ENCODE measurements at places on chromosomes 11 and 22. TPM values are rescaled to one million over a fixed set of nuclear protein-coding genes. Genes with fewer than 3 reads are reported as not detected.

GRCh38 chr22:46617207-46617985 lies 2.8 kb upstream of the GRAMD4 start:
- no peak for DNase-seq

SCARF2 gene
- total RNA-seq: 21.1 TPM

MMP13 gene
- total RNA-seq: not detected

GRCh38 chr11:72719551-72719950 lies 32.7 kb downstream of the ARAP1 start:
- no peak for DNase-seq

OR52I2 gene
- total RNA-seq: not detected

- DNase-seq: peak; percentile 97
Observed at GRCh38 chr11:64846998-64847666, 2.7 kb upstream of the CDC42BPG start.

MMP11 gene
- total RNA-seq: 5.7 TPM

OR2D2 gene
- not detected for total RNA-seq

- DNase-seq: peak; percentile 88
Observed at GRCh38 chr11:3231851-3232744, at the start of gene MRGPRE. Gene MRGPRE (minus strand): TSS chr11:3232417. CDS start chr11:3228799, 3,618 bp downstream.

GRCh38 chr11:60165951-60166350 lies 16.9 kb downstream of the MS4A6A start:
- DNase-seq: no peak

- no peak for DNase-seq
Observed at GRCh38 chr22:31046539-31047226, 34.4 kb upstream of the SMTN start.

- no peak for DNase-seq
Observed at GRCh38 chr11:1048375-1049070, 12.0 kb upstream of the MUC6 start.

DNA sequence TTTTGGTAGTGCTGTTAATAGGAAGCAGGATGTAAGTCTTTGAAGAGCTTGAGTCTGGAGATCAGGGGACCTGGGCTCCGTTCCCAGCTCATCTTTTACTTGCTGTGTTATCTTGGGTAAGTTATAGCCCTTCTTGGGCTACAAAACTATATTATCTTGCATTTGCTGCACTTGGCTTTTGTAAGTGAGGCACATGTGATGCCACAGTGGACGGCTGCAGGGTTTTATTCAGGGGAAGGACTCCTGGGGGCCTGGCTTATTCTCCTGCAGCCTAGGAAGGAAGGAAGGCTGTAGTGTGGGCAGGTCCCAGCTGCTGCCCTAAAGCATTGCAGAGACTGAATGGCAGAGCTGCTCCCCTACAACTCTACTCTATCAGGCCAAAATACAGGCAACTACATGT lies 6.4 kb downstream of the CD82 start:
- no peak for DNase-seq

MCHR1 gene
- not detected for total RNA-seq

DNA sequence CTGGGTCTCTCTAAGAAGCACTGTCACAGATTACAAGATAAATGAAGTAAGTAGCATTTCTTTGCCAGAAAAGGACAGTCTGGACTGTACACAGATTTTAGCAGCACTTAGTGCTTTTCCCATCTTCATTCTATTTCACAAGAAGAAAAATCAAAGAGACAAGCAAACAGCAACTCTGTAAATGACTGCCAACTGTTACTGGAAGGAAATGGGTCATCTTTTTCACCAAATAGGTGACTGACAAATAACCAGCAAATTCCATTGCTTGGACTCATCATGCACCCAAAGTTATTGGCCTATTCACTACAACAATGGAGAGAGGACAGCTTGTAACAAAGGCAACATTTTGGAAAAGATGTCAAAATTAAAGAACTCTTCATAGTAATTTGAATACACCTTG lies 28.9 kb upstream of the CARD18 start:
- no peak for DNase-seq

CLMP gene
- total RNA-seq: 199 TPM

DNA sequence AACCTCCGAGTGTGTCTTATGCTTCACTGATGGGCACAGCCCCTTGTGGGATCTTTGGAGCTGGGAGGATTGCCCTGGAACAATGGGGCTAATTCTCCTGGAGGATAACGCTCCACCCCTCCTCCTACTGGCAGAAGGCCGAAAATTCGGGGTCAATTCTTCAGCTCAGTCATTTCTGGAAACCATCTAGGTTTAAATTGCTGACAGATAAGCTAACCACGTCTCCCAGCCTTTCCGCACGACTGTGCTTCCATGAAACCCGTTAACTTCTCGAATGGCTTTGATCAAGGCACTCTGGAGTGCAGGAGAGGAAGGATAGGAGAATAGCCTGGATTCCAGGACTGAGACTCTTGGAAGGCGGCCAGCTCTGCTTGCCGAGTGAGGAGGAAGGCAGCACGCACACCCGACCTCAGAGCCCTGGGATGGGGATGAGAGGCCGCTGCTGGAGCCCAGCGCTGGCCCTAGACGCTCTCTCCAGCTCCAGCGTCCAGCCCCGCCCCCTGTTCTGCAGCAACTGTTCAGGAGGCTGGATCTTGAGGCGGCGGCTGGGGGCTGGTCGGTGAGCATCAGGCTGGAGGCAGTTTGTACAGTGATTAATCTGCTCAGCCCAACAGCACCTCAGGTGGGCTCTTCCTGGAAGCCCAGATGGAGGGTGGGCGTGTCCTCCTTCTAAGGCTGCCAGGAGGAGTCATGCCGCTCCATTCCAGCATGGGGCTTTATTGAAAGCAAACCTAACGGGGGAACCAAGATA lies 176.7 kb upstream of the NCAM1 start:
- no peak for DNase-seq

INS gene
- total RNA-seq: 0.74 TPM

DNA sequence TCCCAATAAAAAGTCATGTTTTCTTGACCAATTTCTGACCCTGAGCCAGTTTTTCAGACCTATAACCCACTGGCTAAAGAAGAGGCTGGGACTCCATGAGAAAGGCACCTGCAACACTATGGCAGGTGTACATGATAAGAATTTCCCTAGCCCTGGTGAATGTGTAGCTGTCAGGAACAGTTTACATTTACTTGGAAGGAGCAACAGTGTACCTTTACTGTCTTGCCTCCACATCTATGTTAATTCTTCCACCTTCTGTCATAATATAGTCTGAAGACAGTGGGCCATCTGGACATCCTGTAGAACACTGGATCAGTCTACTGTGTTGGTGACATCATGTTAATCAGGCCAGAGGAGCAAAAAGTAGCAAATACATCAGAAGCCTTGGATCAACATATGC lies 72.1 kb upstream of the CD82 start:
- no peak for DNase-seq

GRCh38 chr11:116471608-116472256 lies 301.1 kb downstream of the BUD13 start:
- no peak for DNase-seq

DNA sequence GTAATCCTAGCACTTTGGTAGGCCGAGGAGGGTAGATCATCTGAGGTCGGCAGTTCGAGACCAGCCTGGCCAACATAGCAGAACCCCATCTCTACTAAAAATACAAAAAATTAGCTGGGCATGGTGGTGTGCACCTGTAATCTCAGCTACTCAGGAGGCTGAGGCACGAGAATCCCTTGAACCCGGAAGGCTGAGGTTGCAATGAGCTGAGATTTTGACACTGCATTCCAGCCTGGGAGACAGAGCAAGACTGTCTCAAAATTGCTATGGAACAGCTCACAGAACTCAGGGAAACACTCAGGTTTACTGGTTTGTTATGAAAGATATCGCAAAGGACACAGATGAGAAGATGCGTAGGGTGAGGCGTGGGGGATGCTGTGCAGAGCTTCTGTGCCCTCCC lies 2.7 kb downstream of the FAM118A start:
- DNase-seq: no peak

DNA sequence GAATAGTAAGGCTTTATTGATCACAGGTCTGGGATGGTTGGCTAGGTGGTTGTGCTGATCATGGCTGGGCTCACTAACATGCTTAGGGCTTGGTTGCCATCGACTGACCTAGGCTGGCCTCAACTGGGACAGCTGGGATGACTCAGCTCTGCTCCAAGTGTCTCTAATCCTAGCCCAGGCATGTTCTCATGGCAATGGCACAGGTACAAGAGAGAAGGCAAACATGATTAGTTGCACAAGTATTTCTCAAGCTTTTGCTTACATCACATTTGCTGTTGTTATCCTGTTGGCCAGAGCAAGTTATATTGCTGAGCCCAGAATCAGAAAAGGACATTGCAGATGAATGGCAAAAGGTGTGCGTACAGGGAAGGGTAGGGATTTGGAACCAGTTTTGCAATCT lies 68.5 kb upstream of the SLC35C1 start:
- DNase-seq: no peak

GRCh38 chr11:121071846-121072450 lies 29.1 kb upstream of the TECTA start:
- DNase-seq: no peak

GRCh38 chr22:25085930-25086901 lies 113.4 kb upstream of the CRYBB3 start:
- DNase-seq: no peak

GRCh38 chr22:29623553-29624169 lies 20.2 kb downstream of the NF2 start:
- no peak for DNase-seq

B4GALNT4 gene
- total RNA-seq: not detected

TPBGL gene
- total RNA-seq: 1.6 TPM

- no peak for DNase-seq
Observed at GRCh38 chr11:114317787-114318137, 21.6 kb downstream of the NNMT start.

TRIM44 gene
- 74.0 TPM for total RNA-seq

PRG3 gene
- total RNA-seq: not detected

ARHGEF17 gene
- 49.8 TPM for total RNA-seq
